Amniotic stem cell (primary cell): ENCODE measurements at places on chromosomes 6 and 20.

DNA sequence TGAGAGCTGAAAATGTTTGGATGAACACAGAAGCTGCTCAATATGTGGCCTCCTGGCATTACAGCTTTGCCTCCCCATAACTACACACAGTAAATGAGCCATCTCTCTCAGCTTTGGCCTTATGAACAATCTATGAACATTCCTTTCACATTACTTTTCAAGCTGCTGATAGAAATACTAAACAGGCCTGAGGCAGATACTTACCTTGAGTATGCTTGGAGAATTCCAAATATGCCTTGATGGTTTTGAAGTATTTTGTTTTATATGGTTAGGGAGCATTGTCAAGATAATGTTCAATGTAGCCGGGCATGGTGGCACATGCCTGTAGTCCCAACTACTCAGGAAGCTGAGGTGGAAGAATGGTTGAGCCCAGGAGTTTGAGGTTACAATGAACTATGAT, 104.5 kb downstream of the CD24 start:
- DNase-seq = no peak

DNA sequence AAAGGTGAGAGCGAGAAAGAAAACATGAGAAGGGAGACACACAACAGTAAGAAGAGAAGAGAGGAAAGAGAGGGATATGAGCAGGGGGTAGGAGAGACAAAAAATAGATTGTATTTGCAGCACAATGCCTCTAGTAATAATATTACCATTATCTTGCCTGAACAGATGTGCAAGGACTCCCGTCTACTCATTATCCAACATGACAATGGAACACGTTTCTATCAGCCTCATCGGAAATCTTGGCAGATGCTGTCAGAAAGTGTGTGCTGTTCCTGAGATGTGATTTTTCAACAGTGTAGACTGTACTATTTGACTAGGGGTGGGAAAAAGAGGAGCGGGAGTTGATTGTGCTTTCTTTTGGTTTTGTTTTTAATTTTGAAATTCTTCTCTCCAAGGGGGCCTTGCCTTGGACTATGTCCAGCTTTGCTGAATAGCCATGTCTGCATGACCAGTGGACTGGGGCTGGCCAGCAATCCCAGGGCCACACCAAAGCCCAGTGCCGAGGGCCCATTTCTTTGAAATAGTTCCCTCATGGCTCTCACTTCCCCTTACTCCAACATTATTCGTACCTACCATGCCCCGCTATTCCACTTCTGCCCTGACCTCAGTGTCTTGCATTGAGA, 11.3 kb upstream of the TRAM2 start:
- no peak for DNase-seq

GRCh38 chr6:70113171-70113570, 189.7 kb downstream of the COL9A1 start:
- no peak for DNase-seq

DNA sequence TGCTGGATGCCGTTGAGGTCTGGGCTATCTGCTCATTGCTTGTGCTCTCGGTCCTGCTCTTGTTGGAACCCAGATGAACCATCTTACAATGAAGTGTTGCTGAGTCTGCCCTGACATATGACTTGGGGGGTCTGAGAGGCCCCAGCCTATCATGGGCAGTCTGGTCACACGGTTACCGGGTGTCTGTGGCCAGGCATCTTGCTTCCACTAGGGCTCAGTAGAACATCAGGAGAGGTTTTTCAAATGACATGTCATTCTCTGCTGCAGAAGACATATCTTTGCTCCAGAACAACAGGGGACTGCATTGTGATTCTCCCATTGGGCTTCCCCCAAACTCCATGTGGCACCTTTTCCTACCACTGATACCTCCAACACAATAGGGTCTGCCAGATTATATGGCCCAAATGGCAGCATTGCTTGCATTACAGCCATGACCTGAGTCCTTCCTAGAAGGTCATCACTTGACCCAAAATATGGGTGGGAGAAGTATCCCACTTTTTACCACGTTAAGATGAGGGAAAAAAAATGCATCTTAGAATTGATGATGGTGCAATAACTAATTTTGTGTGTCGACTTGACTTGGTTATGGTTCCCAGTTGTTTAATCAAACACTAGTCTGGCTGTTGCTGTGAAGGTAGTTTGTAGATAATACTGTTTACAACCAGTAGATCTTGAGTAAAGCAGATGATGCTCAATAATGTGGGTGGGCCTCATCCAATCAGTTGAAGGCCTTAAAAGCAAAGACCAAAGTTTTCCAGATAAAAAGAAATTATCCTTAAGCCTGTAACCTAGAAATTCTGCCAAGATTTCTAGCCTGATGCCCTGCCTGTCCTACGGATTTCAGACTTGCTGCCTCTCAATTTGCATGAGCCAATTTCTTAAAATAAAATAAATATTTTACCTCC, 241.0 kb downstream of the QKI start:
- no peak for DNase-seq

DNA sequence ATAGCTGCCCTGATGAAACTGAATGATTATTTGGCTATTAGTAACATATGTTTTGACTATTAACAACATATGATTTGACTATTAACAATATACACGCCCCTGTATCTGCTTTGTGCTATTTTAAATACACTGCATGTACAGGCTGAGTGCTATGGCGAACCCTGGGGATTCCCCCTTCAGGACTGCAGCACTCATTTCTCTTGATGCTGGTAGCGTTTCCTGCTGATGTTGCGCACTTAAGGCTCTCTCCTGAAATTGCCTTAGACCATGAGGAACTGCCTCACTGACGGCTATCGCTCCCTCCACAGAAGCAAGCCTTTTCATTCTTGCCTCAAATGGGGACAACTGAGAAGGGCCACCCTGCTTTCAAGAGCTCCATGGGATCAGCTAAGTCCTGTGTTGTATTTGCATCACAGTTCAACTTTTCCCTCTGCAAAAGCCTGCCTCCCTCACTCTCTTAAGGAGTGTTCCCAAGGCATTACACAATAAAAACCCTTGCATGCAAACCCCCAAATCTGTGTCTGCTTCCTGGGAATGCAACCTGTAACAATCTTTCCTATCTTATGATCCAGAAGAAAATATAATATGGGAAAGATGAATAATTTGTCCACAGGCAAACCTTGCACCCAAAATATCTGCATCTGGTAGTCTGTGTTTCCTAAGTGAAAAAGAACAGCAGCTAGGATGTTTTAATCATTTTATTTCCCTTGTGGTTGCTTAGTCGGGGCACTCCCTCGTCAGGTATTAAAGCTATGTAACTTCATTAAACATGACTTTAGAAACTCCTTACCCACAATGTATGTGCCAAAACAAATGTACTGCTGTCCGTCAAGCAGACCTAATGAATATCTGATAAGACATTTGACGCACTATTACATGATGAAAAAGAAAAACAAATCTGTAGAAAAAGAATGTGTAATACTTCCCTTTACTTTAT, 456.4 kb downstream of the COL12A1 start:
- peak; percentile 12 for DNase-seq

DNA sequence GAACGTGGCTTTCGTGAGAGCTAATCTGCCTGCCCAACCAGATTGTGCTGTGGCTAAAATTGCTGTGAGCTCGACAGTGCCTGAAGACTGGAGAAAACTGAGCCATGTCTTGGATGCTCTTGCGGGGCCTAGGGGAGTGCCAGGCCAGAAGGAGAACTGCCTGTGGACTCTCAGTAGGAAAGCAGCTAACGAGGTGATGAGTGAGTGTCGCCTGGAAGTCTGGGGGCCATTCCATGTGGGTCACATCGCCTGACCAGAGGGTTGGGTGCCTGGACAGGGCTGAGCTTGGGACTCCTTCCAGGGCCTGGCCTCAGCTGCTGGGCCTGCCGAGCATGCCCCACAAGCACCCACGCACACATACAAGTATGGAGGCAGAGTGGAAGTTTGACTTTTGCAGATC, 166.5 kb downstream of the VEGFA start:
- DNase-seq = no peak

DNA sequence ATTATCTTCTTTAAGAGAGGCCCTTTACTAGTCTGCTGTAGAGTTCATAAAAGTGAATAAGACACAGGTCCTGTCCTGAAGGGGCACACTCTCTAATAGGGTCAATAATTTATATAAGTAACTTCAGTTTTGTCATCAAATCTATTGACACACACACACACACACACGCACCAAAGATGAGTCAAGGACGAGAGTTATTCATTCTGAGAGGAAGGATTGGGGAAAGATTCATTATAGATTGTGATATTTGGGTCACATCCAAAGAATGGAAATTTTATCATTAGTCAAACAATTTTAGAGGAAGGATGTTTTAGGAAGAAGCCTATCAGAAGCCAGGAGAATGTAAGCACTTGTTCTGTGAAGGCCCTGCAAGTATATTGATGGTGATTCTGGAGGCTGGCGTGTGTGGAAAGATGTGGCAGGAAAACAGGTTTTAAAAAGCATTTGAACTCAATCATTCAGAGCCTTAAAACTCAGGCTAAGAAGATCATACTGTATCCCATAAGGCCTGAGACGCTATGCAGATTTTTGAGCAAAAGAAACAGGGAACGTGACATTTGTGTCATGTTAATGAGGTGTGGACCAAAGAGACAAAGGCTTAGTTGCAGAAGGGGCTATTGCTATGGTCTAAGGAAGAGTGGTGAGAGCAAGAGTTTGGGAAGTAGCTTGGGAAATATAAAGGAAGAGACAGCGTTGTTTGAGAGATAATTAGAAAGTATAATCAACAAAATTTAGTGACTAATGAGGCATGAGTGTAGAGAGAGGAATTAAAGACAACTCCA, 161.4 kb upstream of the PREP start:
- no peak for DNase-seq

DNA sequence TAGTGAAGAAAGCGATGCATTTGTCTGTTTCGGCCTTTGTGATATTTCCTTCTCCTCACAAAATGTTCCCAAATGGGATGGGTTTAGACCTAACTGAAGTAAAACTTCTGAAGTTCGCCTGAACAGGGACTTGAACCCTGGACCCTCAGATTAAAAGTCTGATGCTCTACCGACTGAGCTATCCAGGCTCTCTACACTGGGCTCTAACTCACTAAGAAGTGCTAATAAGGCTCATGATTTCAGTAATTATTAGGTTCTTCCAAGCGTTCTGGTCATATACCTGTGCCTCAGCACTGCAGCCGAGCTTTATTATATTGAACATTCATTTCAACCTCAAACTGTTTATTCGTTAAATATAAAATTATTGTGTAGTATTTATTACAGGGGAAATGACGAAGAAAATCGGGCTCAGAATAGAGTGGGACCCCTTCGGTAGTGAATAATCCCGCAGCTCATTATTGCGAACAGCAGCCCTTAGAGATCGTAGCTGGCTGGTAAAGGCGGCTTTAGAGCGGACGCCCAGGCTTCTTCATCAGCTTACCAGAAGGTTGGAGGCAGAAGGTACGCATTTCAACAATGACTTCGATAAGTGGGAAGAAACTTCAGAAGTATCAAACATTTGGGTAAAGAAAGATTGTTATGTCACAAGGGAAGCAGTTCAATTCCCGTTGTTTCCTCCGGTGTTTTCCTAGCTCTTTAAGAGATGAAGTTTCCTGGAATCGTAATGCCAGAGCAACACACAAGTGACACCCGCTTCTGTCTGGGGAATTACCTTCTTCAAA, 119.0 kb upstream of the ZNF184 start:
- no peak for DNase-seq

GRCh38 chr20:62642051-62642665, at the start of gene SLCO4A1:
SLCO4A1 (plus strand) TSS chr20:62642503; CDS start chr20:62656455, 13,952 bp downstream.
- DNase-seq = peak; percentile 10

DNA sequence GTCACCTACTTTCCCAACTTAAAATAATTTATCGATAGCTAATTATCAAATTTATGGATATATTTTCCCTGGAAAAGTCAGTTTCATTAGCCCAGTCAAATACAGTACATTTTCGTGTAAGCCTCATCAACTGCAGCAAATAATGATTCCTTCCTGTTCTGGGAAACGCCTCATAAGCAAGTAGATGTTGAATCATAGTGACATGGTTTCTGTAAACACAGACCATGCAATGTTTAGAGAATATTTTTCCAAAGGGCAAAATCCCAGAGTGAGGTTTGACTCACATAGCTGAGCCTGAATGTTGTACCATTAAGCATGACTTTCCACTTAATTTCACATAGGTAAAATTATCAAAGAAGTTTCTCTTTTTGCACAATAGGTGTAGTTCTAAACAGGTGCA, 16.7 kb upstream of the VNN1 start:
- peak; percentile 73 for DNase-seq

DNA sequence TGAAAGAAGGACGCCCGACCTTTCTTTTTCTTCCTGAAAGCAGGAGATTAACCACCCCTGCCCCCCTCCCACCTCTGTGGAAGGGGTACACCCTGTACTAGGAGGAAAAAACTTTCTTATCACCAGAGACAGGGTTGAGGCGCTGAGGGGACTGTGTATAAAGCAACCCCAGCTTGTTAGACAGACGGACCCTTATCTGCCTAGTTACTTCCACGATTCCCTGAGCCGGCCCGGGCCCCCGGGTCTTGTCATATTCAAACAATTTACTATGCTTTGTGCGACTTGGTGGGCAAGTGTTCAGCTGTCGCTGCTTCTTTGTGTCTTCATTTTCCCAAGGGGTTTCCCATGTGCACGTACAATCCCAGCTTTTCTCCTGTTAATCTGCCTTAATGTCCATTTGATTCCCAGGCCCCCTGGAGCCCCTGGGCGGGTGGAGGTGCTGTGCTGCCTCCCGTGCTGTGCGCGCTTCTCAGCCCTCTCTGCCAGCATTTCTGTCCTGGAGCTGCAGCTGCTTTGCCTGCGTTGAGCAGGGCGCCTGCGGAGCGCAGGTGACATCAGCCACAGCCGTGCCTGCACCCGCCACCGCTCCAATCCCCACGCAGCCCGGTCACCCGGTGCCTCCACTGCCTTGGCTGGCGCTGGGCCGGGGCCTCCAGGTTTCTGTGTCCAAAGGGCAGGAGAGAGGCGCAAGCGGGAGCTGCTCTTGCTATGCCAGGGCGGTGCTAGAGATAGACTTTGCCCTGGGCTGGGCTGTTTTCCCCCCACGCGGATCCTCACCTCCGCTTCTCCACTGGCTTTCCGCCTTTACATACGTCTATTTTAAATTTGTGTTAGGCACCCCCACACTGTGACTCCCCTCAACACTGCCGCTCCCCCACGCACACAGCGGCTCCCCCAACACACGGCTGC, 96.2 kb downstream of the TTLL2 start:
- DNase-seq = no peak
